CD4-positive, alpha-beta T cell (primary cell): ENCODE measurements at places on chromosomes 4 and X.

DNA sequence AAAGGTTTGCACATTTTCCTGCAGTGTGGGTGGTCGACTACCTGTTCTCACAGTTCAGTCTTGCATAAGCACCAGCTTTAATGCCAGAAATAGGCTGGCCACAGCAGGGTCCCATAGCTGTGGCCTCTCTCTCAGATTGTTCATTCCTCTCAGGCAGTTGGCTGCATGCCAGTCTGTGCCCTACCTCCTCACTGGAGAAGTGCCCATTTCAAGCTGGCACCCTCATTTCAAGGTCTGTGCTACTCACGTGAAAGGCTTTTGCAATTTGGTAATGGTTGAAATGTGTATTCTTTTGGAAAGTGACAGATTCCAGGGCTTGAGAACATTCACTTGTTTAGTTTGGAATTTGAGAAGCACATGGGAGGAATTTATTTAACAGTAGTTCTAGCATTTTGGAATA is 28.9 kb upstream of the MTMR1 start:
- DNase-seq = no peak

GRCh38 chrX:24332878-24333277 is 19.0 kb upstream of the SUPT20HL2 start:
- no peak for DNase-seq

- DNase-seq = no peak
Measured at GRCh38 chrX:132665676-132666075, 176.8 kb upstream of the MBNL3 start.

- no peak for DNase-seq
Measured at GRCh38 chr4:95507147-95507546, 41.6 kb downstream of the UNC5C start.

GRCh38 chrX:2958199-2958598 is 29.1 kb upstream of the ARSD start:
- DNase-seq = no peak

GRCh38 chr4:185256446-185256845 is 47.0 kb downstream of the SNX25 start:
- no peak for DNase-seq

GRCh38 chr4:155590796-155591585 is 75.7 kb upstream of the GUCY1A1 start:
- DNase-seq = no peak

GRCh38 chr4:188987011-188987410 is 847.8 kb downstream of the TRIML1 start:
- no peak for DNase-seq

- DNase-seq = no peak
Measured at GRCh38 chrX:153828308-153828707, 2.0 kb downstream of the PDZD4 start.

DNA sequence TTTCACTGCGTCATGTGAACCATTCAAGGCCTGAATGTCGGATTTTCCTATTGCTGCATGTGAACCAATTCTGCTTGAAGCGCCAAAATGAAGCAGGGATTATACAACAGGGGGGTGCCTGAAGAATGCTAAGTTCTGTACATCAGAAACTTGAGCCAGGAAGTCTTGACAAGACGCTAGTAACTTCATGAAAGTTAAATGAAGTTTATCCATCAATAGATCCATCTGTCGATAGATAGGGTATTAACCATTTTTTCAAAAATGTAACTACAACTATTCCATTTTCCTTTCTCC is 590 bp upstream of the NAF1 start:
- no peak for DNase-seq

GRCh38 chrX:13158911-13159310 is 114.5 kb upstream of the FAM9C start:
- no peak for DNase-seq

DNA sequence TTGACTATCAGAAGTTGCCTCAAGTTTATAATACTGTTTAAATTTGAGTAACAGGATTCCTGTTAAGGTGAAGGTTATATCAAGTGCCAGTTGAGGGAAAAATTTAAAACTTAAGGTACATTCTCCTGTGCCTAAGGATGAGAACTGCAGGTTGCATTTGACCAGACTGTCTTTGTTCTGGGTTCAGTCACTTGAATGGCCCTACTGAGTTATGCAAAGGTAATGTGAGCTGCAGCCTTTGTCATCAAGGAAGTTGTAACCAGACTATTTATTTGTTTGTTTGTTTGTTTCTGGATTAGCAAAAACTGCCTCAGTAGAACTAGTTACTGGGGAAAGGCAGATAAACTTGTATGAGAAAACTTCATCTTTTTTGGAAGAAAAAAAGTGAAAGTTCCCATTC is 131.9 kb downstream of the ATOH1 start:
- no peak for DNase-seq

GRCh38 chrX:72365126-72365525 is 59.4 kb upstream of the CITED1 start:
- no peak for DNase-seq

- DNase-seq = no peak
Measured at GRCh38 chr4:159012381-159012780, 90.5 kb upstream of the RAPGEF2 start.

- DNase-seq = no peak
Measured at GRCh38 chr4:52292245-52292644, 241.1 kb downstream of the SPATA18 start.

GRCh38 chrX:137915466-137915865 is 349.5 kb downstream of the ZIC3 start:
- no peak for DNase-seq

DNA sequence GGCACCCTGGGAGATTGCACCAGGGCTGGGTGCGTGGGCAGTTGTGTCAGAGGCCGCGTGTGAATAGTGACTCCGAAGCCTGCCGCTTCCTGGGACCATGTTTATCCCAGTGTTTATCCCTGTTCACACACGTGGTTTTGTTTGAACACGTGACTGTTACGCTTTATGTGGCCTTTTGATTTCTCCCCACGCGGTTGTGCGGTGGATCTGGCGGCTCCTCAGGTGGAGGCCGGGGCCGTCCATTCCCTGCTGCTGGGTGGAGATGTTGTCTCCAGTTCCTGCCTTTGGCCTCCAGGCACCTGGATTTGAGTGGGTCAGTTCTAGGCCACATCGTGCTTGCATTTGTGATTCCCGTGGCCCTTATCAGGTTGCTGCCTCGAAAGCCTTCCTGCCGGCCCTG is 35.1 kb downstream of the NELFA start:
- no peak for DNase-seq

DNA sequence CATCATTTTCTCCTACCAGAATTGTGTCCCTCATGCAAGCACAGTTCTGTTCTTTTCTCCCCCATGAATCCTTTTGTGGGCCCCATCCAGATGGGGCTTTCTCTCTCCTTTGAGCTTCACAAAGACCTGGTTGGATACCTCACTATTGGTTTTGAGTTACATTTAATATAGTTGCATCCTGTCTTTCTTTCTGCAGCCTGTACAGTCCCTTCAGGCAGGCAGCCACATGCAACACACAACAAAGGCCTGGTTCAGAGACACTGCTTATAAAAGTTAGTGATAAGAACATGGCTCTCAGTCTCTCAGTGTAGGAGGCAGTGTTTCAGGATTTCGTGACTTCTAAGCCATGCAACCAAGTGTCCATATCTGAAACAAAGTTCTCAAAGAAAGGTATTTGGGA is 70.6 kb upstream of the PAGE3 start:
- DNase-seq = no peak

- no peak for DNase-seq
Measured at GRCh38 chr4:31192341-31192740, 472.2 kb downstream of the PCDH7 start.

GRCh38 chr4:45663628-45664081 is 460.2 kb downstream of the GABRG1 start:
- DNase-seq = no peak

DNA sequence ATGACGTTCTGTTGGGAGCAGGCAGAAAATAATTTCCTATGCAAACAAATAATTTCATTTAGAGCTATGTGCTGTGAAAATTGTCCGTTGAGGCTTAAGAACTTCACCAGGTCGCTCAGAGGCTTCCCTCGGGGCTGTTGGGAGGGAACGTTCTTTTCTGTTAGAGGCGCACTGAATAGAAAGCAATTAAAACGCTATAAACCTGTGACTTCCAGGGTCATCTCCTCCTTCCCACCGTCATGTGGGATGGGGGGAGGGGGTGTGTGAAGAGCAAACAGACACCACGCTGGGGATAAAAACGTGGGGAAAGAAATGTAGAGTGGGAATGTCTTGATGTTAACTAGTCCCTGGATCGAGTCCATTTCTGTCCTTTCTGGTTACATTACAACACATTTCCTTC is 35.2 kb upstream of the ZNF518B start:
- DNase-seq = no peak

DNA sequence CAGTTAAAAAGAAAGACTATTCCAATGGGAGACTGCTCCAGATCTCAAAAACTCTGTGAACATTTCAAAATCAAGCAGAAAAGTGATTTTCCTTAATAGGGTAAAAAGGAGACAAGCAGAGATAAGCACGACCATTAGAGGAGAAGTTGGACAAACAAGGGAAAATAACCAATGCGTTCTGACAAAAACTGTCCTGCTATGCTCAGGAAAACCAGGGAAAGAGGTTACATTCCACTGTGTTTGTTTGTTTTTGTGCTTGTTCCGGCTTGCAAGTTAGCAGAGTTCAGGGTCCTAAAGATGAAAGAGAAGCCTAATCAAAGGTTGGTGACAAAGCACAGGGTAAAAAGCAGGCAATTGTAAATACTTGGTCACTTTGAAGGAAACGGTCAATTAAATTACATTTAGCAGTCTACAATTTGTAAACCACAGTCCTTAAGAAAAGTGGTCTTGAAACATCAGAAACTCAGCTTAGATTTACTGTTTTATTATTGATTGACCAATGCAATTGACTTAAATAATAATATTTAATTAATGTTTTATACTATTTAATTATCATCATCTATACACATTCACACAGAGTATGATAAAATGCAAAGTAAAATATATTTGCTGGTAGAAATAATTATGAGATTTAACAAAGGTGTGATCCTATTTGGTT is 186.2 kb upstream of the CPXCR1 start:
- DNase-seq = no peak

- peak; percentile 91 for DNase-seq
Measured at GRCh38 chrX:153724252-153725038, at the start of the genes ABCD1 and BCAP31. ABCD1 (plus strand) TSS chrX:153724856; CDS start chrX:153725267, 411 bp downstream. BCAP31 (minus strand) TSS chrX:153724387; CDS start chrX:153723244, 1,143 bp downstream.

DNA sequence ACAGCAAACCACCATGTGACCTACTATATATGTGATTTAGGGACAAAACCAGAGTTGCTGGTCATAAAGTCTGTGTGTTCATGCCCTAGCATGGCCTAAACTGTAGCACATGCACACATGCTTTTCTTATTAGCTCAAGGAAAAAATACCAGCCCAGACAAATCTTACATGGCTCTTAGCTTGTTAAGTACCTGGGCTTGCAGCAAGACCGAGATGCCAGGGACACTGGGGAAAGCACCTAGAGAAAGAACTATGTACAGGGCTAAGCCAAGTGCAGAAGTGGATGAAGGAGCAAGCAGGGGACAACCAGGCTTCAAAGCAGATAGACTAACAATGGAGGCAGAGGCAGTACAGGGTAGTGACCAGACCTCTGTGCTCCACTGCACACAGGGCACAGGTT is 3.4 kb upstream of the GABRE start:
- DNase-seq = no peak
